ENCODE measurements at places on chromosomes 12 and 14. TPM values are rescaled to one million over a fixed set of nuclear protein-coding genes. Genes with fewer than 3 reads are reported as not detected.

BIN2 gene
- total RNA-seq, result not detected

PRKAG1 gene
- total RNA-seq, result 76.5 TPM

PPP4R4 gene
- total RNA-seq, result 0.51 TPM

CNTN1 gene
- total RNA-seq, result 0.26 TPM

KRT72 gene
- total RNA-seq, result not detected

STRN3 gene
- 88.2 TPM for total RNA-seq

Measured in fibroblast of lung (primary cell).